Progenitor cell of endocrine pancreas (in vitro differentiated cells): ENCODE measurements at places on chromosomes 5 and 9.

DNA sequence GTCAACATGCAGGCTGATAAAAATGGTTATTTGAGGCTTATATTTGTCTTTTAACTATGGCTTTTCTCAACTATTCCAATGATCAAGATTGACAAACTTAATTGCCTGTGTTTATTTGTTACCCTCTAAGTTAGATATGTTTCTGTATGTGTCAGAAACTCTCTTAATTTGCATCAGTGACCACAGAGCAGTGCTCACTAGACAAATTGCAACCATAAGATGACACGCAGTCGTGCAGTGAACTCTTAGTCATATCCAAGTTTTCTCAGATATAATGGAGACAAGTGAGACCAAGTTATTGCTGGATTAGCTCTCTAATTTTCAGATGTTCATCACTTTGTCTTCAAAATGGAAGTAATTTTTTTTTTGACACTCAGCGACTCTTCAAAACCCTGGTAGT lies 342.2 kb upstream of the RFX3 start:
- H3K36me3 ChIP-seq: peaks cover 26% of the 10 kb centered on the region
- no peak overlapping the region for H3K4me3 ChIP-seq
- no peak overlapping the region for H3K27ac ChIP-seq

DNA sequence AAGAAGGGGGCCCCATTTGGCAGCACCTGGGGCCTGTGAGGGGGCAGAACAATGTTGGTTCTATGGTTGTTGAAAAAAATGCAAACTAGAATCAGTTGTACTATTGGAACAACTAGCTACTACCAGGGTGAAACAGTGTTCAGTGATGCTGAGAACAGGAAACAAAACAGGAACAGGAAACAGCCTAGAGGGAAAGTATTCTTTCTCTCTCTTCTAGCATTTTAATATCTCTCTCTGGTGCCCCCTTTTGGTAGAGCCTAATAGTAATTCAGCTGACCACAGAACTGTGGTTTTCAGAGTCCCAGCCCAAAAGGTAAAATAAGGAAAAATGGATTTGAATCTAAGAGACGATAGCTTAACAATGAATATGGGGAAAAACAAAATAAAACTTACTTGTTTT lies 138.0 kb upstream of the KCNN2 start:
- H3K27ac ChIP-seq: no peak overlapping the region
- H3K36me3 ChIP-seq: no peaks in the 10 kb centered on the region

- peaks cover 8% of the 10 kb centered on the region for H3K4me1 ChIP-seq
- peaks cover 32% of the 10 kb centered on the region for H3K27me3 ChIP-seq
- H3K36me3 ChIP-seq: no peaks in the 10 kb centered on the region
- no peak overlapping the region for H3K4me3 ChIP-seq
- DNase-seq: no peak
- no peak overlapping the region for H3K27ac ChIP-seq
These were observed 298.0 kb downstream of the SPOCK1 start for GRCh38 chr5:137200906-137201700.

DNA sequence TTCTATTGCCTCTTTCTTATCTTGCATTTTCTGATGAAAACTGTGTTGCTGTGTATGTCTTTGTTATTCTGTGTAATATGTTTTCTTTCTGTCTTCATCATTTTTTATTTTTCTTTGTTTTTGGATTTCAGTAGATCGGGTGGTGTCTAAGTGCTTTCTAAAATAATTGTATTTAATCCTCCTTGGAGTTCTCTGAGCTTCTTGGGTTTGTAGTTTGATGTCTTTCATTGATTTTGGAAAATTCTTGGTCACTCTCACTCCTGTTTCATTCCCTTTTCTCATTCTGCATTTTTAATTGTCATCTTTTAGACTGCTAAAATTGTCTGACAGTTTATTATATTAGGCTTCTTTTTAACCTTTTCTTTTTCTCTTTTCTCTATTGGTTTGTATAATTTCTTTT lies 560.5 kb downstream of the IRX1 start:
- no peak overlapping the region for H3K27ac ChIP-seq
- no peak for DNase-seq
- H3K36me3 ChIP-seq: no peaks in the 10 kb centered on the region
- H3K4me3 ChIP-seq: no peak overlapping the region
- H3K27me3 ChIP-seq: peaks cover 7% of the 10 kb centered on the region
- H3K4me1 ChIP-seq: no peaks in the 10 kb centered on the region

DNA sequence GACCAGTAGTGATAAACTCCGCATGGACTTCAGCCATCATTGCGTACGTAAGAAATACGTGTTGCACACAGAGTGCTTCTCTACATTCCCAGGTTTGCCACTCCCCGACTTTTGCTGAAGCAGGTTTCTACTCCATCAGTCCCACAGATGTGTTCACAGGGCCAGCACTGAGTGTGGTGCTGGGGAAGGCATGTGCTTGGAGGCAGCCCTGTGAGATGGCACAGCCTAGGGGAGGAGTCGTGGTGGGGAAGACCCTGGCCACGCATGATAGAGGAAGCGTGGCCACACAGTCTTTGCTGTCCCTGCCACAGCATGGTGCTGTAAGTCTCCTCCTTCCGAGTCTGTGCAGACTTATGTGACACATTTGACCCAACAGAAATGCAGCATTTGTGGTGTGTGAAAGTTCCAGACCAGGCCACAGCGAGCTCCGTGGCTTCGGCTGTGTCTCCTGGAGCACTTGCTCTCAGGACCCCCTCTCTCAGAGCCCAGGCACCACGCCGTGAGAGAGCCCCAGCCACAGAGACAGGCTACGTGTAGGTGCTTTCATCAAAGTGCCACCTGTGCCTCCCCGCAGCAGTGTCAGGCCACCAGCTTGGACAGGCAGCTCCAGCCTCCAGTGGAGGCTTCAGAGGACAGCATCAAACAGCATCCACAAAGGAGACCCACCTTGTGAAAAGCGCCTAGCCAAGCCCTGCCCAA lies 197.8 kb downstream of the AUH start:
- no peak overlapping the region for H3K27ac ChIP-seq
- no peak for DNase-seq
- H3K27me3 ChIP-seq: no peaks in the 10 kb centered on the region
- H3K36me3 ChIP-seq: no peaks in the 10 kb centered on the region
- H3K4me1 ChIP-seq: peaks cover 7% of the 10 kb centered on the region
- no peak overlapping the region for H3K4me3 ChIP-seq

DNA sequence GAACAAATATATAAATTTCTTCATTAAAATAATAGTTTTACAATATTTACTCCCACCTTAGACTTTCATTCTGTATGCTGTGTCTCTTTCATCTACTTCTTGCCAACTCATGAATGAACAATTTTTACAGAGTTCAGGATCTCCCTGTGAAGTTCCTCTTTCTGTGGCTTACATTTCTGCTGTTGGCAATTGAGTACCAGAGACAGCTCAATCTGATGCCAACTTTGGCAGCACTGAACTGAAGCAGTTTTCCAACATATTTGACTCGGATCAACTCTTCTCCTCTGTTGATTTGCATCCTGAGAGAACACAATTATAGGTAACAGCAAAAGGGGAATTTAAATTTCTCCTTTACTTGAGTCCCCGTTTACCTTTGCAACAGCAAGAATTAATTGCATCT lies 1262.2 kb downstream of the EFNA5 start:
- no peaks in the 10 kb centered on the region for H3K27me3 ChIP-seq
- no peaks in the 10 kb centered on the region for H3K36me3 ChIP-seq
- H3K27ac ChIP-seq: no peak overlapping the region
- no peak overlapping the region for H3K4me3 ChIP-seq
- H3K4me1 ChIP-seq: peaks cover 2% of the 10 kb centered on the region

DNA sequence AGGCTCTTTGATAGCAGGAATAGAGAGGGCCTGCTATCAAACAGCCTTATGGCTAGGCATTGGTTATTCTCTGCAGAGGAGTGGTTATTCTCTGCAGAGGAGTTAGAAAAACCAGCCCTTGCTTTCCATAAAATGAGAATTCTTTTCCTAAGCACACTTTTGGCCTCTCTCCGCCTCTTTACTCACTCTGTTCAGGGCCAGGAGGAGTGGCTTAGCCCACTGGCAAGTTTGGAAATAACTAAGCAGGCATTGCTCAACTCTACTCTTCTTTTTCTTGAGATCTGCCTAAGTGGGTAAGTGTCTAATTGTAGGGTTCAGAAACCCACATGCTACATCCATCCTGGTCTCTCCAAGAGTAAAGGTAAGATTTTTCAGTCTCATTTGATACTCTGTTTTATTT lies 341.7 kb downstream of the KIAA0825 start:
- no peaks in the 10 kb centered on the region for H3K36me3 ChIP-seq
- H3K27me3 ChIP-seq: peaks cover 90% of the 10 kb centered on the region
- no peak for DNase-seq
- H3K4me3 ChIP-seq: no peak overlapping the region
- no peaks in the 10 kb centered on the region for H3K4me1 ChIP-seq

DNA sequence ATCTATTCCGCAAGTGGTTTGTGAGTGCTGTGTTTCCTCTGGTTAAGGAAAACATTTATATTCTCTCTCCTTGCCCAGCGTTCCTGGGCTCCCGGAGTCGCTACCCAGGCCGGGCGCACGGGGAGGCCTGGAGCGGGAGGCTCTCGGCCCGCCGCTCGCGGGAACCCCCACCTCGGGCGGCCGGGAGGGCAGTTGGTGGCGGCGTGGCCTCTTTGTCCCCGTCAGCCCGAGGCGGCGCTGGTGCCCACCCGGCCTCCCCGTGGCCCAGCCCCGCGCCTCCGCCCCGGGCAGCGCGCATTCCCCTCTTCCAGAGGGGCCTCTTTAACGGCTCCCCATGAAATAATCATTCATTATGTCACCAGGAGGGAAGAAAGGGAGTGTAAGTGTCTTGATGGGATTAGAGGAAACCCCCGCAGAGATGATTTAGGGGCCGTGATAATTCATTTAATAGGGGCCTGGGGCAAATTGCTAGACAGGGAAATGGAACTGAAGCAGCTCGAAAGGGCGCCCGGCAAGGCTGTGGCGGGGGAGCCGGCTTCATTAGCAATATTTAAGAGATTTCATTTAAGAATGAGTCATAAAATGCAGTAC lies 181.9 kb upstream of the TBCA start:
- H3K27me3 ChIP-seq: peaks cover 66% of the 10 kb centered on the region
- H3K4me3 ChIP-seq: peak overlapping the region; percentile 52
- peak; percentile 24 for DNase-seq
- no peak overlapping the region for H3K27ac ChIP-seq

GRCh38 chr9:70615464-70616138 lies 201.1 kb upstream of the KLF9 start:
- H3K27me3 ChIP-seq: no peaks in the 10 kb centered on the region
- no peaks in the 10 kb centered on the region for H3K4me1 ChIP-seq
- no peaks in the 10 kb centered on the region for H3K36me3 ChIP-seq
- H3K4me3 ChIP-seq: no peak overlapping the region
- H3K27ac ChIP-seq: no peak overlapping the region

- peaks cover 12% of the 10 kb centered on the region for H3K27me3 ChIP-seq
- H3K4me1 ChIP-seq: peaks cover 6% of the 10 kb centered on the region
- H3K4me3 ChIP-seq: no peak overlapping the region
- H3K27ac ChIP-seq: no peak overlapping the region
- H3K36me3 ChIP-seq: no peaks in the 10 kb centered on the region
These were observed 93.3 kb downstream of the BARX1 start for GRCh38 chr9:93861736-93862358.

DNA sequence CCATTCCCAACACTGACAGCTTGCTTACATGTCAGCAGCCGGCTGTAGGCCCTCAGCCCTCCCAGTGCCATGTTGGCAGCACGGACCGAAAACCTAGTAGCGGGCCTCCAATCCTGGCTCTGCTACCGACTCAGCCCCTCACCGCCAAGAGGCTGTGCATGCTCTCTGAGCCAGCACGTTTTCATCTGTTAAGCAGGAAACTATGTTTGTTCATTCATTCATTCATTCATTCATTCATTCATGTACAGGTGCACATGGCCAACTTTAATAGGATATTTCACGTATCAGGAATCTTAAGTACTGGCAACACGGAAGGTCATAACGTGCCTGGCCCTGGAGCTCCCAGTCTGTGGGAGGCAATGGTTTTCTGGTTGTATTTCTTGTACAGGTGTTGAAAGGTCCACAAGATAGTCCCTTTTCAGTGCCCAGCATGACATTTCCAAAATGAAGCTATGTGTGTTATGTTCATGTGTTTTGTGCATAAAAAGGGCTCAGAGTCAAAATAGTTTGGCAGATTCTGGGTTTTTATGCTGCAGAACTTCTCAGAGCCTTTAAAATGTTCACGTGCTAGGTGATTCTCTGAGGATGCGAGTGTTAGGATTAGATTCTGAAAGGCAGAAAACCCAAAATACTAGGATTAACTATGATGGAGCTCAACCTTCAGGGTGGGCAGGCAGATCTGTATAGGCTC lies 17.7 kb downstream of the SUSD3 start:
- no peak overlapping the region for H3K27ac ChIP-seq
- no peak for DNase-seq
- no peaks in the 10 kb centered on the region for H3K4me1 ChIP-seq
- no peaks in the 10 kb centered on the region for H3K27me3 ChIP-seq

DNA sequence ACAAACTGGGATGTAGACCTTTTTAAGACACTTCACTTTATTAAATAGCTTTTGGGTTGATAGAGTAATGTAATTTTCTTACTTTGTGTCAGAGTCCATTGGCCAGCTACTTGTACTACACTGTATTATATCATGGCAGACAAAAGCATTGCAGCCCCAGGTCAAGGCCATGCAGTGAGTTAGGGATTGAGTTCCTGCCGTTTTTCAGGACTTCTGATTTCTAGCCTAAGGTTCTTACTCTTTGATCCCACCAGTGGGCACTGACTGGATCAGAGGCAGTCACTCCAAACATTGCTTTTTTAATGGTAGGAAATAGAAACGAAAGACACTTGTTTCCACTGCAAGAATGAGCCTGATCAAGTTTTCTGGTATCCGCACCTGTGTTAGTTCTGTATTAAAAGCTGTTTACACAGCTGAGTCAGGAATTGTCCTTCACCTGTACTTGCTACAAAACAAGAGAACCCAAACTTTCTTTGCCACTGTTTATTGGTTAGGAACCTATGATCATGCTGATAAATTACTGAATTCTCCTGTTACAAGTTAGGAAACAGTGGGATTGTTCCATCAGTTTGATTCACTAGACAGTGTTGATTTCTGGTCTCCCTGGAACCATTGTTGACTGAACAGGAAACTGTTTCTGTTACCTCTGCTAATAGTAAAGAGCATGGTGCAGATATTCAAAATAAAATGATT lies 22.1 kb downstream of the LRRC70 start:
- no peak overlapping the region for H3K4me3 ChIP-seq
- no peaks in the 10 kb centered on the region for H3K27me3 ChIP-seq
- DNase-seq: no peak
